ENCODE measurements at places on chromosomes 3 and 15. TPM values are rescaled to one million over a fixed set of nuclear protein-coding genes. Genes with fewer than 3 reads are reported as not detected.

The MEX3B gene
- polyA plus RNA-seq: 5.9 TPM

The CHRNA5 gene
- 3.7 TPM for polyA plus RNA-seq

GRCh38 chr3:107857854-107858253, 233.0 kb downstream of the CD47 start:
- DNase-seq: no peak

GRCh38 chr15:82709081-82709420, 624 bp downstream of the AP3B2 start:
- DNase-seq: no peak

DNA sequence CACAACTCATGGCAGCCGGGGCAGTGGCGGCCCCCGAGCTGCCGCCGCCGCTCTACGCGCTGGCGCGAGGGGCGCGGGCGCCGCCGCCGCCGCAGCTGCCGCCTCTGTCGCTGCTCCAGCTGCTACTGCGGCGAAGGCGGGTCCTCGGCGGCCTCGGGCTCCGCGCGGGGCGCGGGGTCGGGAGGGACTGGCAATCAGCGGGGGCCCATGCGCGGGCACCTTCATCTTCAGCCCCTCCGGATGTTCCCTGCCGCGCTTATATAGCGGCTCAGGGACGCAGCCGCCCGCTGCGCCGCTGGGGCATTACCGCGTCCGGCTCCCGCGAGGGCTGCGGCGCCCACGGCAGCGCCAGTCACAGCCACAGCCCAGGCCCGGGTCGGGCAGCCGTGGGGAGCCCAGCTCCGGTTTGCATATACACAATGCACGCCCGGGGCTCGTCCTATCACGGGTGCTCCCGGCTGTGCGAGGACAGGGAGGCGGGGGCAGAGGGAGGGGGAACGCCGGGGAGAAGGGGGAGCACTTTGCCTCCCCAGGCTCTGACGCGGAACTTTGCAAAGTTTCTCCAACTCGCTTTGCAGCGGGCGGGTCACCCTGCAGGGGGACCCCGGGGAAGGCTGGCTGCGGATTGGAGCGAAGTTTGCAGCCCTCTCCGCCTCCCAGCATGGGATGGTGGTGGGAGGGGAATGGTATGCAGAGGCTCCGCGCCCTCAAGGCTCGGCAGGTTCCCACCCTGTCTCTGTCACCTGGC, at the start of gene VGLL3:
Gene VGLL3, minus strand, starts transcription at position 416 of the 748 bp plus-strand sequence. Its CDS starts 406 bp downstream, at position 10.
- DNase-seq: peak; percentile 54

DNA sequence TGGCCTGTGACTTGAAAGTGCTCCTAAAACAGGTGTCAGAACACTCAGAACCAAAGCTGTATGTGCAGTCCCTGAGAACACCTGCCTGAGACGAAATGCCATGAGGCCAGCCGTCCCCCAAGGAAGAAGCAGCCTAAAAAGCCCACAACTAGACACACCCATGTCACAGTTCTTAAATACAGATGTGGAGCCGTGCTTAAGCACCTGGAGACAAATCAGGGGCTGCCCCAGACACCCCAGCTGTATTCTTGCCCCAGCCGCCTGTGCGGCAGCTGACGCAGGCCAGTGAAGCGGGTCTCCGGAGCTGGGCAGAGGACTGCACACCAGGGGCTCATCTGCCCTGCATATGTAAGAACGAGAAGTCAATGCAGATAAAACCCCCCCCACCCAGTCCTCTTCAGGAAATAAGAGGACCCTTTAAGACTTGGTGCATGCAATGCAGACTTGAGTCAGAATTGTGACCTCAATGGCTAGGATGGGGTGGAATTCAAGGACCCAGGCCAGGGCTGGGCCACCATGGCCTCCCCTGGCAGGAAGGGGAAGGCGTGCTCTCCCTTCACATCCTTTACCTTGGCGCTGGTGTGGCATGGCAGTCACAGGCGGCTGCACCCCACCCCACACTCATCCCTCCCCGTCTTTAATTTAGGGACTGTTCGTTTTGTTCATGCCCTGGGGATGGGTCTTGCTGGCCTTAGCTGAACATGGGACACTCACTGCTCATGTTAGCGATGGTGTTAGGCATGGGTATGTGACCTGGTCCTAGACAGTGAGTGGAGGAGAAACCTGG, 27.7 kb upstream of the PLXNA1 start:
- DNase-seq: no peak

- no peak for DNase-seq
Observed at GRCh38 chr15:47027322-47027946, 689.9 kb upstream of the SEMA6D start.

DNA sequence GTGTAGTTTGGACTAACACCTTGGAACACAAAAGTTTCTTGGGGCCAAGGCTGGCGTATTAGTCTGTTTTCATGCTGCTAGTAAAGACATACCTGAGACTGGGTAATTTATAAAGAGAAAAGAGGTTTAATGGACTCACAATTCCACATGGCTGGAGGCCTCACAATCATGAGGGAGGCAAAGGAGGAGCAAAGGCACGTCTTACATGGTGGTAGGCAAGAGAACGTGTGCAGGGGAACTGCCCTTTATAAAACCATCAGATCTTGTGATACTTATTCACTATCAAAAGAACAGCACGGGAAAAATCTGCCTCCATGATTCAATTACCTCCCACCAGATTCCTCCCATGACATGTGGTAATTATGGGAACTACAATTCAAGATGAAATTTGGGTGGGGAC, 9.4 kb upstream of the CCR2 start:
- no peak for DNase-seq

The RYK gene
- 55.7 TPM for polyA plus RNA-seq

GRCh38 chr3:190118438-190118837, 2.3 kb downstream of the P3H2 start:
- DNase-seq: no peak

The NRROS gene
- 2.1 TPM for polyA plus RNA-seq

DNA sequence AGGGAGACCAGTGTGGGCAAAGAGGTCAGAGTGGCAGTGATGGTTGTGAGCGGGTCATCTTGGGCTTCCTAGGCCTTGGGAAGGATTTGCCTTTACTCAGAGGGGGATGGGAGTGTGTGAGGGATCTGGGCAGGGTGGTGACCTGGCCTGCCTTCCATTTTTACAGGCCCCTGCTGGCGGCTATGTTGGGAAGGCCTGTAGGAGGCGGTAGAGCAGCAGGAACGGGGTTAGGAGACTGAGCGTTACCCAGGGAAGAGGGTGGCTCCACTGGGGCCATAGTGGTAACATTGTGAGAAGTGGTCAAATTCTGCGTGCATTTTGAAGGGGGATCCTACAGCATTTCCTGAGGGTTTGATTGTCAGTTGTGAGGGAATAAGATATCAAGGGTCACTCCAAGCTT, 307.3 kb upstream of the CTDSPL start:
- no peak for DNase-seq

DNA sequence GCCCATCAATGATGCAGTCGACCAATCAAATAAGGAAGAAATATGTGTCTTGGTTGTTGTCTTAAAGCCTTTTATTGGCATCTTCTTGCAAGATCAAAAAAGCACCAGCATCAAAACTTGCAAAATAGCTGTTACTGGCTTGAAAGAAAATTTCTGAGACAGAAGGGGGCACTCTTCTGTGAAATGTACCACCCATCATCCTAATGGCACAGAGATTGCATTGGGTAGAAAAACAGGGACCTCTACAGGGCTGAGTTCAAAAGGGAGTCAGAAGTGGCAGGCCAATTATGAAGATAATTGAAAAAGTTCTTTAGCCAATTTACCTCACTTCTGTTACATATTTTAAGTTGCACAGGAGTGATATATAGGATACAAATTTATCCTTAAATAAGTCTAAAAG, 122.3 kb upstream of the GPR149 start:
- DNase-seq: no peak

- no peak for DNase-seq
Observed at GRCh38 chr3:149596134-149596770, 61.6 kb downstream of the WWTR1 start.

DNA sequence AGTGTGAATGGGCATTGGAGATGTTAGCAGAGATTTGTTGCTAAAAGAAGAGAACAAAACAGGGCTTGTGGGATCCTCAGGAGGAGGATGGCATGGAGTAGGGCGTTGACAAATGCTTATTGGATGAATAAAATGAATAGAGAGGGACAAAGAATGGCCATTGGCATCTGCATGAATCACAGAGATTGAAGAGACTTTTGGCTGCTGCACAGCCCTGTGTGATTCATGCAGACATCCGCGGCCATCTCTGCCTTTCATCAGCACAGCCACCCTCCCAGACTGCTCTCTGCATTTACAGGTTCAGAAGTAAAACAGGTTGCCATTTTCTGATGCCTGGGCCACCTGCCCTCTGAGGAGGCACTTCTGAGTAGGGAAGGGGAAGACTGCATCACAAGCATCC, 397.9 kb downstream of the EPHB1 start:
- DNase-seq: no peak

Measured in large intestine (tissue), 12 donors.